ENCODE measurements at places on chromosomes 13 and 19.

- no peak for DNase-seq
Observed at GRCh38 chr13:28077231-28077630, 23.1 kb downstream of the FLT3 start.

DNA sequence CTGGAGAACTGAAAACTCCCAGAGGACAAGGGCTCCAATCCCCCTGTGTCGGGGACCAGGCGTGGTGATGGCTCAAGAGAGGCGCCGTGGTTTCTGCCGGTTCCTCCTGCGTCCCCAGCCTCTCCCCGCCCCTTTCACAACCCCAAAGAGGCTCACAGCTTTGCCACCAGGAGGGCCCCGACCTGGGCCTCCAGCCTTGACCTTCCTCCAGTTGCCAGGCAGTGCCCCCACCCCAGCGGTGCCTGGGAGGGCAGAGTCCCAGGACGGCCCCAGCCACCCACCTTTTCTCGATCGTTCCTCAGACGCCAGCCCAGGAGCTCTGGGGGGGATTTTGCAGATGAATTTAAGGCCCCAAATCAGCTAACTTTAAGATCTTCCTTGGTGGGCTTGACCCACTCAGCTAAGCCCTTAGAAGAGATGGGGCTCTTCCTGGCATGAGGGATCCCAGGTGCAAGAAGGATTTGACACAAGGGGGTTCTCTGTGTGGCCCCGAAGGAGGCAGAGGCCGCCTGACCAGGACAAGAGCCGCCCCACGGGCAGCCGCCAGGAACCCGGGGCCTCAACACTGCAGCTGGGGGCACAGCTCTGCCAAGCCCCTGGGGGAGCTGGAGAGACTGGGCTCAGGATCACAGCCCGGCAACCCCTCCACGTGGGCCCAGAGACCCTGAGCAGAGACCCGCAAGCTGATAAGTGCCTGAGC, 47.0 kb downstream of the MCF2L start:
- no peak for DNase-seq

GRCh38 chr13:111924678-111925075, 142.3 kb upstream of the SOX1 start:
- no peak for DNase-seq

GRCh38 chr19:14031719-14032480, at the start of gene IL27RA:
TSS of gene IL27RA (plus strand) at chr19:14031762. CDS start at chr19:14031873, 111 bp downstream.
- DNase-seq: no peak

DNA sequence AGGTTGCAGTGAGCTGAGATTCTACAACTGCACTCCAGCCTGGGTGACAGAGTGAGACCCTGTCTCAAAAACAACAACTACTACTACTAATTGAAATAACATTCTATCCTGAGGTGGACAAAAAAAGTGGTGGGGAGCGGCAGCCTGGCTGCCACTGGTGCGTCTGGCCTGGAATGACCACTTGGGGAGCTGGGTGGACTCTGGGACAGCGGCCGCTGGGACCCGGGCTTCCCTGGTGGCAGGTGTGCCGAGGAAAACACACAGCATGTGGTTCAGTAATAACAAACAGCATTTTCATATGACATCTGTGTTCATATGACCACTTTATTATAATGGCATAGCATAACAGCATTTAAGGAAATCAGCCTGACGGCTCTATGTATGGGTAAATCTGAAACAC, 33.9 kb downstream of the TFDP1 start:
- DNase-seq: no peak

DNA sequence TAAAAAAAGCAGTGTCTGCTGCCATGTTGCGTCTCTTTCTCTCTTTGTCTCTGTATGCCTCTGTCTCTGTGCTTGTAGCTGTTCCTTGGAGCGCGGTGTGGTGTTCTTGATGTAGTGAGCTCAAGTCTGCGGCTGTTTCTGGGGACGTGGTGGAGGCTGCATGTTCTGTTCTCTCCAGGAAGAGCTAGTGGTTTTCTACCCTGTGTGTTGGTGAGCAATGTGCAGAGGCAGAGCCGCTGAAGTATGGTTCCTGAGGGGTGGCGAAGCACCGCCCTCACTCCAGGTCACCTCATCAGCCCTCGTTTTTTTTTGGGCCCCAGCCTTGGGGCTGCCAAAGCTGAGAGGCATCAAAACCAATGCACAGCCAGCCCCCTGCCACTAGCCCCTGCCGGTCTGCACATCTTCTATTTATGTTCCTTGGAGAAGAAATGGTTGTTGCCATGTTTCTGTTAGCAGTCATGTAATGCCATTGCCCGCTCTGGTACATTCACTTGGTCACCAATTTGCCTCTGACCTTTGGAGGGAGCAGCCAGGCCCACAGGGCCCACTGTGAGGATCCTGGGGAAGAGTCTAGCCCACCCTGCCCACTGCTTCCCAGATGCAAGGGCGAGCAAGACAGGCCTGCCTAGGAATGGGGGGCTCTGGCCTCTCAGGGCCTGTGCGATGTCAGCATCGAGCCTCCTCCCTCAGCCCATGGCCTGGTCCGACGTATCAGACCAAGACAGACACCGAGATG, 7.2 kb downstream of the HNRNPL start:
- DNase-seq: no peak

DNA sequence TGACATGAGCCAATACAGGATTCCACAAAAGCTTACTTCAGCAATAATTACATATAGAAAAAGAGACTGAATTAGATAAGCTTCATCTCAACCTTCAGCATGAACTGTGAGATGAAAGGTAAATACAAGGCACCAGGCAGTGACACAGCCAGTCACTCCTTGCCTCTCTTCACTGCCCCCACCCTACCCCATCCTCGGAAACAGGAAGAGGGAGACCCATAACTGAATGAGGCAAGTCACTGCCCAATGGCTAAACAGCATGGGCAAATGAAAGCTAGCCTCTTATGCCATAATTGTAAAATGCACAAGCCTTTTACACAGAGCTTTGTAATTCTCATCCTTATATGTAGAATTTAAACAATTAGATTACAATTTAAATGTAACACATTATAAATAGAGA, 1.7 kb downstream of the ZNF160 start:
- DNase-seq: no peak

DNA sequence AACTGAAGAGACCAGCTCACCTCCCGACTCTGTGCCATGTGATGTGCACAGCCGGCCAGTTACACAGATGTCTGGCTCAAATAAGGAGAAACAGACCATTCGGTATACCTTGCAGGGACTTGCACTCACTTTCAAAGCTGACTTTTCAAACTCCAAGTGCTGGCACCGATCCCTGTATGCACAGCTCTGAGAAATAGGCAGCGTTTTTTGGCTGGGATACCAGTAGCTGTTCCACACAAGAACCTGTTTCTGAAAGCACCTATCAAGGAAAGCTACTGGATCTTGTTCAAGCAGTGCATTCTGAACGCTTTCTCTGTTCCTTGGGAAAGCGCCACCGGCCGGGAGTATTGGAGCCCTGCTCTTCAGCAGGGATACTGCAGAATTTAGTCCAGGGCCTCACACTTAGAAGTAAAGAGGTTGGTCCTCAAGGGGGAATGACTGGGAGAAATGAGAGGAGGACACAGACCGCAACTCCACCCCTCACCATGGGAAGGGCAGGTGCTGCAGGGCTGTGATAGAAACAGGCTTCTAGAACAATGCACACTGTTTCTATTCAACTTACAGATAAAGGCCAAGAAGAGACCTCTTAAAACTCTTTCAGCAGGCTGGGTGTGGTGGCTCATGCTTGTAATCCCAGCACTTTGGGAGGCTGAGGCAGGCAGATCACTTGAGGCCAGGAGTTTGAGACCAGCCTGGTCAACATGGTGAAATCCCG, 53.6 kb upstream of the PABPC3 start:
- DNase-seq: no peak

All from frontal cortex (tissue), 4 donors.